ENCODE measurements at places on chromosomes 12 and 14.

GRCh38 chr12:75587340-75588106, 76.1 kb upstream of the KRR1 start:
- no peak for DNase-seq

GRCh38 chr14:90599748-90600507, 203.1 kb downstream of the CALM1 start:
- DNase-seq, result no peak

DNA sequence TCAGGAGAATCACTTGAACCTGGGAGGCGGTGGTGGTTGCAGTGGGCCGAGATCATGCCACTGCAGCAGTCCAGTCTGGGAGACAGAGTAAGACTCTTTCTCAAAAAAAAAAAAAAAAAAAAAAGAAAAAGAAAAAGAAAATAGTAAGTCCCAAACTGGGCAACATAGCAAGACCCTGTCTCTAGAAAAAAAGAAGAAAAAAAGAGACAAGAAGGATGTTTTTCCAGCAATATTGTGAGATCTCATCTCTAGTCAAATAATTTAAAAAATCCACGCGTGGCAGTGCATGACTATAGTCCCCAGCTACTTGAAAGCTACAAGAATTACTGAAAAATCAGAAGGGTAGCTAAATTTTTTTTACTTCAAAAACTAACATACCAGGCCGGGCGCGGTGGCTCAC, 8.0 kb downstream of the USP44 start:
- DNase-seq, result no peak

- no peak for DNase-seq
Measured at GRCh38 chr12:45034861-45035265, 16.0 kb downstream of the DBX2 start.

Measured in ACHN (cell line).